Germinal center (tissue), 1 donor: ENCODE measurements at places on chromosomes 3 and 15.

DNA sequence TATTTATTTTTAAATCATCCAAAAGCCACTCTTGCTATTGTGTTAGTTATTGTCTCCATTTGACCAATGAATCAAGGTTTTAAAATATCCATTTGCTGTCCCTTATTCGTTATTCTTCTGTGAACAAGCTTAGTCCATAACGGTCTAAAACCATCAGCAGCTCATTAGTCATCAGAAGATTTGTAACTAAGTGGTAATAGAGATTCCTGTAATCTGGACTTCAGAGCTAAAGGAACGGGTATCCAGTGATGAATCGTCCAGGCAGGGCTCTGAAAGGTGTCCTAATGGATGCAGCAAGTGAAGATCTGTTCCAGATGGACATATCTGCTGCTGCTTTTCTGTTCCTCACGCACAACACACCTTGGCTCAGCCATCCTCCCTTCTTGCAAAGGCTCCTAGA lies 362.7 kb upstream of the CFAP20DC start:
- no peak for DNase-seq

DNA sequence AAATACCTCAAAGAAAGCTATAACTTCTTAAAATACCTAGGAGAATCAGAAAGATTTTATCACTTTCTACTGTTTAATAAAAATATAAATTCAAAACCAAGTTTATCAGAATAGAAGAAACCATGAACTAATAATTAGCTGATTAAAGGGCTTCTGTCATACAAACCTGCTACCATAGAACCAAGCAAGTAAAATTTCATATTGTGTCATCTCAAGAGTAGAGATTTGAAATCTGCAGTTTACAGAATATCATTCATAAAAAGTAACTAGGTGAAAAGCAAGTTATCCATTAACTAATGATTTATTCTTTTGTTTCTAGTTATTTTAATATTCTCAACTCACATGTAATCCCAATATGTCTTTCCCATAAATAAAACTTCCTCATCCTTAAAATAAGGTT lies 36.8 kb upstream of the XXYLT1 start:
- no peak for DNase-seq

GRCh38 chr3:24640330-24640877 lies 145.8 kb upstream of the THRB start:
- no peak for DNase-seq

GRCh38 chr3:61008153-61008997 lies 242.9 kb downstream of the FHIT start:
- DNase-seq = no peak

GRCh38 chr3:150414959-150415358 lies 6.9 kb downstream of the TSC22D2 start:
- no peak for DNase-seq

GRCh38 chr15:98727115-98728040 lies 79.0 kb downstream of the IGF1R start:
- peak; percentile 5 for DNase-seq

DNA sequence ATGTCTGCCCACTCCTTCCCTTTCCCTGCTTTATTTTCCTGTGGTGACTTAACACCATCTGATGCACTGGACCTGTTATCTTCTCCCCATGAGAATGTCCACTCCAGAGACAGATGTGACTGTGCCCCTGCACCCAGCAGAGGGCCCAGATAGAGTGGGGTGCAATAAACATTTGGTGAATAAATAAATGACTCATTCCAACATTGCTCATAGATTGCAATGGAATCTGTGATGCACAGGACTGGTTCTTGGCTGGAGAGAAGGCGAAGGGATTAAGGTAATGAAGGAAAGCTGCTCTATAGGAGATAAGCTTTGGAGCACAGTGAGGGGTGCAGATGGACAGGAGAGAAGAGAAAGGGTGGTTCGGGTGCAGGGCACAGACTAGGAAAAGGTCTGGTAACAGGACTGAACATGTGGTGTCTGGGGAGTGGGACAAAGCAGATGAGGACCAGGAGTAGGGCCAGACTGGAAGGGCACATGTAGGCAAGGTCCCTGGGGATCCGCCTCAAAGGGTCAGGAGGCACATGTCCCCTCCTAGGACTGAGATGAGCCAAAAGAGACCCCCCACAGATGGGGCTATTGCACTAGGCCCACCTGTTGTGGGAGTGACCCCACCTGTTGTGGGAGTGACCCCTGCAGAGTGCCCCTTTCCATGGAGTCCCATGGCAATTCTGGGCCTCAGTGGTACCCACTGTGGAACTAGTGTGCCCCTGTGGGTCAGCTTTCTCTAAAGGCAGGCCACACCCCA lies 17.5 kb upstream of the POC1A start:
- no peak for DNase-seq

DNA sequence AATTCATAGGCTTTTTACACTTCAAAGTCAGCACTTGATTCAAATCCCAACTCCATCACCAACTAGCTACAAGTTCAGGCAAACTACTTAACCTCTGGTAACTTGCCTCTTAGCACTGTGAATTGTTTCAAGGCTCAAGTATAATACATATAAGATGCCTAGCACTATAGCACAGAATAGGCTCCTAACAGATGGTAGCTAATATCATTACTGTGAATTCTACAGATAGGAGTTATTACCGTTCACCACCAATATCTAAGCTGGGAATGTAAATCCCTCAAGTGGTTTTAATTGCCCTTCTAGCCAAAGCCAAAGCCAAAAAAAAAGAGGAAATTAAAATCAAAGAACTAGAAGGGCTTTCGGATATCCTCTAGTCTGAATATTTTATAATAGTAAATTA lies 15.4 kb downstream of the DLG1 start:
- no peak for DNase-seq

- no peak for DNase-seq
These were observed 72.2 kb downstream of the KLHL25 start for GRCh38 chr15:85722374-85723152.

DNA sequence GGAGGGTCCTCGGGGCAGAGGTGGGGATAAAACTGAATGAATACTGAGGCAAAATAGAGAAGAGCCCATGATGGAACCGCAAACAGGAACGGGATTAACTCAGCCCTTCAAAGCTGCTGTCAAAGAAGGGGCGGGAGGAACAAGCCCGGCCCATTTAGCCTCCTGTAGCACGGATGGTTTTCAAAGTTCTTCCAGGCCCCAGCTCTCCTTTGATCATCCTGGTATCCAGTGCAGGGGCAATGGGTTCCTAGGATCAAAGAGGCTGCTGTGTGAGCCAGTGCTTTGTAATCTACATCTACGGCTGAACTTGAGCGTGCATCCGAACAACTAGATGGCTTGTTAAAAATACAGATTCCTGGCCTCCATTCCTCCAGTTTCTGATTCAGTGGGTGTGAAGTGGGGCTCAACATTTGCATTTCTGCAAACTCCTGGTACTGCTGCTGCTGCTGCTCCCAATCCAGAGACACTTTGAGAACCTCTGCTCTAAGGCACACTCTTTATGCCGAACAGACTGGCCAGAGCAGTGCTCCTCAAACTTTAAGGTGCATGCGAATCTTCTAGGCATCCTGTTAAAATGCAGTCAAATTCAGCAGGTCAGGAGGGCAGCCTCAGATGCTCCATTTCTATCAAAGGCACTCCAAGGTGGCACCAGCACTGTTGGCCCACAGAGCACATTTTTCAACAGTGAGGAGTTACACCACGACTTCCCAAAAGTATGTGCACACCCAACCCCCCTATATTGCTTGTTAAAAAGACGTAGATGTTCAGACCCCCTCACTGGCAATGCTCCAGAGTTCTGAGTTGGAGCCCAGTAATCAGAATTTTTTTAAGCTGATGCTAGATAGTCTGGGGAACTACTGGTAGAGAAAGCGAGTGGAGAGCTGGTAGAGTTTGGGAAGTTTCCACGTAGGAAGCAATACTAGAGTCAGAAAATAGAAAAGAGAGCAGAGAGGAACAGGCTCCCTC lies 5.6 kb downstream of the GALNT15 start:
- no peak for DNase-seq

DNA sequence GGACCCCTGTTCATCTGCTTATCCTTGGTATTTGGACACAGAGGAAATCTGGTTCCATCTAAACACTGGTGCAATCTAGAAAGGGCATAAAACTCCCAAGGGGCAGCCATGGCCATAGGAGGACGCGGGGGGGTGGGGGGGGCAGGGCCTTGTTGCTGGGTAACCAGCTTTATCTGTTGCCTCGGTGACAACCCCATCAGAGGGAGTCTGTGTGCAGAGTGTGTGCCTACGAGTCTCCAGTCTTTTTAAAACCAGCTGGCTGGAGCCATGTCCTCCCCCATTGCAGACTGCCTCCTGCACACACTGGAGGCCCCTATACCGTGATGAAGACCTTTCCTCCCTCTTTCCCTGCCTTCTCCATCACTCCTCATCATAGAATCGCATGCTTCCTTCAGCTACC lies 26.4 kb upstream of the CORO2B start:
- DNase-seq = no peak

- DNase-seq = peak; percentile 83
These were observed 68.0 kb upstream of the XCR1 start for GRCh38 chr3:46095307-46095706.

GRCh38 chr3:33217866-33218445 lies 654 bp downstream of the SUSD5 start:
- no peak for DNase-seq

DNA sequence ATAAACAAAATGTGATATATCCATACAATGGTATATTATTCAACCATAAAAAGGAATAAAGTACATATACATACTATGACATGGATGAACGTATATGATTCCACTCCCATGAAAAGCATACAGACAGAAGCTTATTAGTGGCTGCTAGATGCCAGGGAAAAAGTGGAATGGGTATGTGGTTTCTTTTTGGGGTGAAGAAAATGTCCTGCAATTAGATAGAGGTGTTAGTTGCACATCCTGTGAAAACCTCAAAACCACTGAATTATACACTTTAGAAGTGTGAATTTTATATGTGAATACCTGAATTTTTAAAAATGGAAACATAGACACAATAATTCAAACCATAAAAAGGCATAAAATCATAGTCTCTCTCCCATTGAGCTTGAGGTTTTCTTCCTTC lies 11.2 kb downstream of the DENND6A start:
- no peak for DNase-seq

DNA sequence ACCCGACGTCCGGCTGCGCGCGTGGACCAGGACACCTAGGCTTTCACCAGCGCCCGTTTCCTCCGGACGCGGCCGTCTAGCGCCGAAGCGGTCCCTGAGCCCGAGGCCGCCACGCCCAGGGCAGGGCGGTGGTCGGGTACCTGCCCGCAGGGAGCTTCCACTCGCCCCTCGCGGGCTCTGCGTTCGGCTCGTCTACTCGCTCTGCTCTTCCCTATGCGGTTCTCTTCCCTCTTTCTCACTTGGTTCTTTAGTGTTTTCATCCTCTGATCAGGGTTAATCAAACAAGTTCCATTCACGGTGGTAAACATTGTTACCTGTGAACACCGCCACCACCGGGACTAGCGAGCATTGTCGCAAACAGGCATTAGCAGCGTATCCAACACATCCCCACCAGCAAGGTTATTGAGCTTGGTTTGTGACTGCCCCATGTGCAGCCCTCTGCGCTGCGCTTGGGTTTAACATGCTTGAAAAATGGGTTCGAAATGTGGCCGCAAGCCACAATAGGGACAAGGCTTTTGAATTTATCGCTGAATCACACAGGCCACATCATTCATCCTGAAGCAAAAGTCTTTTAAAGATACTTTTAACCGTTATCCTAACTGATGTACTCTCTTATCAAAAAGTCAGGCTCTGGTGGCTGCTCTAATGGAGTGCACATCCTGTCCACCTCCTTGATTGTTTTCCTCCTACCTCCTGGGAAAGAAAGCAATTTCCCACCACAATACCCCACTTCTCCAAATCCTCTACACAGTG lies 843 bp upstream of the CD47 start:
- no peak for DNase-seq

- DNase-seq = no peak
These were observed 107.1 kb upstream of the C15orf61 start for GRCh38 chr15:67413770-67414390.

- DNase-seq = no peak
These were observed 19.9 kb upstream of the RPL29 start for GRCh38 chr3:52015438-52016228.
